ENCODE measurements at places on chromosomes 16 and 17.

GRCh38 chr16:52320930-52321439 lies 226.0 kb downstream of the TOX3 start:
- DNase-seq, result no peak

DNA sequence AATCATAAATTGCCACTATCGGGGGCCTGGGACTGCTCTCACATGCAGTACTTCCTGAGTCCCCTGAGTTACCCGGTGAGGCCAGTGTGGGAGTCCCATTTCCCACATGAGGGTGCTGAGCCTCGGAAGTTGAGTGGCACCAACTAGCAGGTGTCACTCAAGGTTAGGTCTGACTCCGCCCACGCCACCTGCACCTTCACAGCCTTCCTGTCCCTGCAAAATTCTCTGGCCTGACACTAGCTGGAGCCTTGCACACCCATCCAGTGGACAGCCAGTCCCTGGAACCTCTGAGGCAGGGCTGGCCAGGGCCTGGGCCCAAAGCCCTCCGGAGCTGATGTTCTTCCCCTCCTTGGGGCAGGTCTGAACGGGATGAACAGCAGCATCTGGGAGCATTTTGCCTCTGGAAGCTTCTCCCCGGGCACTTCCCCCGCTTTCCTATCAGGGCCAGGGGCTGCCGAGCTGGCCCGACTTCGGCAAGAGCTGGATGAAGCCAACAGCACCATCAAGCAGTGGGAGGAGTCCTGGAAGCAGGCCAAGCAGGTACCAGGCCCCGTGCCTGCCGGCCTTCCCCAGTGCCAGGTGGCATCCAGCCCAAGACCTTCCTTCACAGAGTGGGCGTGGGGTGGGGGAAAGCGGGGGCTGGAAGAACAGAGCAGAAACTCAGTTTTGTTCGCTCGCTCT lies 21.9 kb downstream of the UNC13D start:
- no peak for DNase-seq

GRCh38 chr16:87558682-87559081 lies 43.6 kb upstream of the JPH3 start:
- no peak for DNase-seq

GRCh38 chr16:68475071-68475470 lies 26.8 kb upstream of the SMPD3 start:
- DNase-seq, result no peak

- DNase-seq, result no peak
Measured at GRCh38 chr17:51079049-51079448, 41.6 kb downstream of the SPAG9 start.

DNA sequence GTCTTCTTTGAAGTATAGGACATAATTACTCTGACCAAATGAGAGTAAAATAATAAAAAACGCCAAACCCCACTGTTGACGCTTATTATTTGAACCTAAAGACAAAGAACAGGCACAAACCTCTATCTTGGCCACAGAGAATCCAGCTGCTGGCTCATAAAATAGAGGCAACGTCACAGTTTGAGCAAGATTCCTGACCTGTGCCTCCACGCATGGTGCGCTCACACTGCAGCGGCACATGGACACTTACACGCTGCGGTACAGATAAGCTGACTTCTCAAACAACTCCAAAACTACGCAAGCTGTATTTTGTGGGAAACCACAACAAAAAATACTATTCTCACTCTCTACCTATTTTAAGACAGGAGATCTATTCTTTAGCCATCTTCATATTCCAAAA lies 38.8 kb upstream of the TRAP1 start:
- DNase-seq, result no peak

GRCh38 chr16:67346341-67346740 lies 19.7 kb downstream of the LRRC36 start:
- no peak for DNase-seq

- DNase-seq, result peak; percentile 92
Measured at GRCh38 chr16:73196670-73197069, 148.7 kb upstream of the ZFHX3 start.

GRCh38 chr17:1565877-1566276 lies 3.3 kb upstream of the PITPNA start:
- DNase-seq, result no peak

GRCh38 chr17:4301066-4301465 lies 37.3 kb upstream of the ANKFY1 start:
- DNase-seq, result no peak

DNA sequence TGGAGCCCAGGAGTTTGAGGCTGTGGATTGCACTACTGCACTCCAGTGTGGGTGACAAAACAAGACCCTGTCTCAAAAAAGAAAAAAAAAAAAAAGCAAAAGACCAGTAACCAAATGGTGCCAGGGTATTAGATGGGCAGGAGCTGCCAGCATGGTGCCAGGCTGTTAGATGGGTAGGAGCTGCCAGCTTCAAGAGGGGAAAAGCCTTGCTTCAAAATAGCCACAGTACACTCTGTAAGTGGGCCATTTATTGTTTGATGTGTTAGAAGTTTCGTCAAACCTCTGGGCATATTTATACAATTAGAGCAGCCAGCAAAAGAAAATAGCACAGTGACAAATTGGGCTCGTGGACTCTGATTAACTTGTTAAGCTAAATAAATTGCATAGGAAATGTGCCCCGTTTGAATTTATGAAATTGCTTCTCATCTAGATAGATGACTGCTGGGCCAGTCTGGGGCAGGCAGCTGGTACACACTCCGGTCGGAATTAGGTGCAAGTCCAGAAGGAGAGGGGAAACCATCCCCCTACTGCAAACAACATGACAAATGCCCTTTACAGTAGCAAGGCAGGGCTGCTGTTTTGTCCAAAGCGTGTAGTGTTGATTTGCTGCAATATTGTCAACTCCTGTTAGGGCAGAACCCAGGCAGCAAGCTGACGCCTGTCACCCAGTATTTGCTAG lies 126.3 kb upstream of the IRX3 start:
- DNase-seq, result no peak

Measured in endodermal cell (in vitro differentiated cells).